ENCODE measurements at places on chromosomes 13 and 19. TPM values are rescaled to one million over a fixed set of nuclear protein-coding genes. Genes with fewer than 3 reads are reported as not detected.

DNA sequence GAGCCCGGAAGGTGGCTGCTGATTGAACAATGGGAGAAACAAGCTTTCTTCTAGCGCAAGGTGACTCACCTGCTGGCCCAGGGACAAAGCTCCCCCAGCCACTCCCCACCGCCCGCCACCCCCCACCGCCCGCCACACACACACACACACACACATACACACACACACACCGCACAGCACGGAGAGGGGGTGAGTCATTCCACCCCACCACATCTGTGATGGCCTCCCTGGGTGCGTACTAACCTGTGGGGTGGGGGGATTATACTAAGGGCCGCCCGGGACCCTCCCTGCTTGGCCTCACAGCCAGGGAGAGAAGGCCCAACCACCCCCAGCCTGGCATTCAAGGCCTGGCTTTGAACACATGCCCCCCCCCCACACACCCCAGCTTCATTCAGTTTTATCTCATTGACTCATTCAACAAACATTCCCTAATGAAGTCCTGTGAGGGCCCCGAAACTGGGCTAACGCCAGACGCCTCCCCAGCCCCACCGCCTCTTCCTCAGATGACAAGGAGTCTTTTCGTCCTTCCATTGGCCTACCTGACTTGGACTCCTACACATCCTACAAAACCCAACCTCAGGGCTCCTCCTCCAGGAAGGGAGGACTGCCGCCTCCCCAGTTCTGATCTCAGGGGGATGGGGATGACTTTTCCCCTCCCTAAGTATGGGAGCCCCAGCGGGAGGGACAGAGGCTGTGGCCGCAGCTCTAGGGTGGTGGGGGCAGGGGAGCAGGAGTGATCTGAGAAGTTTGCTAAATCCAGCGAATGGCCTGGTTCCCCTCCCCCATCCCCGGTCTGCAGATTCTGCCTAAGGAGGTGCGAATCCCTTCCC lies 5.8 kb upstream of the ONECUT3 start:
- no peak for DNase-seq

DNA sequence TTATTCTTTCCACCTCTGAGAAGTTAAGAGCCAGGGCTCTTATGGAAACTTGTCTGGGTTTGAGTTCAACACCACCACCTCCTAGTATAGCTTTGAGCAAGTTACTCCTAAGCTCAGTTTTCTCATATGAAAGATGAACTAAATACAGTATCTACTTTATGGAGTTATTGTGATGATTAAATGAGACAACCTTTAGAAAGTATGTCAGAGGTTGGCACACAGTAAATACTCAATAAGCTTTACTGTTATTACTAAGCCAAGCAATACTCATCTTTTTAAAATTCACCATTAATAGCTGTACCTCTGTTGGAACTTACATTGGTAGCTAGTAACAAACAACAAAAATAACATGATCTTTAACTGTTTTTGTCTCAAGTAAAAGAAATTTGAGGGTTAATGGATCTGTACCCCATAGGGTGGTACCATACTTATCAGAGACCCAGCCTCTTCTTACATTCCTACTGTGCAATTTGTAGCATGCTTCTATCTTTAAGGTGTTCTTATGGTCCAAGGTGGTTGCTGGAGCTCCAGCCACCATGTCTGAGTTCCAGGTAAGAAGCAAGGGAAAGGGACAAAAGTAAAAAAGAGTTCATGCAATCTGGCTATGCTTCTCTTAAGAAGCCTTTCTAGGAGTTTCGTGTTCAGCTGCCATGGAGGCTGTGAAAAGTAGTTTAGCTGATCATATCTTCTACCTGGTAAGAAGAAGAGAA lies 24.1 kb upstream of the NDFIP2 start:
- no peak for DNase-seq

KIR2DL1 gene
- polyA plus RNA-seq: not detected

EXOC3L2 gene
- 8.2 TPM for polyA plus RNA-seq

- DNase-seq: no peak
Measured at GRCh38 chr13:111876506-111876905, 190.4 kb upstream of the SOX1 start.

DLL3 gene
- 0.52 TPM for polyA plus RNA-seq

GRCh38 chr19:49983645-49984229 lies 22.8 kb upstream of the SIGLEC11 start:
- DNase-seq: no peak

CCDC169 gene
- polyA plus RNA-seq: 6.0 TPM

KLK15 gene
- polyA plus RNA-seq: not detected

- no peak for DNase-seq
Measured at GRCh38 chr19:29965492-29965891, 23.5 kb downstream of the URI1 start.

GRCh38 chr19:28213470-28214082 lies 999.4 kb downstream of the UQCRFS1 start:
- DNase-seq: no peak

- no peak for DNase-seq
Measured at GRCh38 chr13:31826521-31826920, 87.2 kb downstream of the RXFP2 start.

CEACAM1 gene
- polyA plus RNA-seq: 10.5 TPM

FFAR2 gene
- 0.60 TPM for polyA plus RNA-seq

DNA sequence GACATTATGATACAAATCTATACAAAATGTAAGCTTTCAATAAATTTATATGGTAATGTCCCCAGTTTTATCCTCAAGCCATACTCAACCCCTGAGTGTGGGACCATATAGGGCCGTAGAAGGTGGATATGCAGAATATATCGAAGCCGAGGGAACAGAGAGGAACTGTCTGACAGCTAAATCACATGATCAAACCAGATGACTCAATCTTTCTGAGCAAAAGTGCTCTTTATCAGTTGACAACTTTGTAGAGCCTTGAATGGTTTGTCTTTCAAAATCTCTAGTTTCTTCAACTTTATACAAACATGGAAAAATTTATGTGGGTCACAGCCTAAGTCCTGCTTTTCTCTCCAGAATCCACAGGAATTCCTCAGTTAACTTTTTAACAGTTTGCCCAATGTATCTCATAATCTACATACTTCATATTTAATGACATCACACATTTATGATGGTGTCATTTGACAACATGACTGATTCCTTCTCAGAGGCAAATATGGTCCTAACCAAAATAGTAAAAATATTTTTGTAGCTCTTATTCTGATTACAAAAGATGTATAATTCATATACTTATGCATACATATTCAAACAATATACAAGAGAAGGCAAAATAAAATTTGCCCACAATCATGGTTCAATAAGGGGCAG lies 673.0 kb upstream of the GPC6 start:
- no peak for DNase-seq

DNA sequence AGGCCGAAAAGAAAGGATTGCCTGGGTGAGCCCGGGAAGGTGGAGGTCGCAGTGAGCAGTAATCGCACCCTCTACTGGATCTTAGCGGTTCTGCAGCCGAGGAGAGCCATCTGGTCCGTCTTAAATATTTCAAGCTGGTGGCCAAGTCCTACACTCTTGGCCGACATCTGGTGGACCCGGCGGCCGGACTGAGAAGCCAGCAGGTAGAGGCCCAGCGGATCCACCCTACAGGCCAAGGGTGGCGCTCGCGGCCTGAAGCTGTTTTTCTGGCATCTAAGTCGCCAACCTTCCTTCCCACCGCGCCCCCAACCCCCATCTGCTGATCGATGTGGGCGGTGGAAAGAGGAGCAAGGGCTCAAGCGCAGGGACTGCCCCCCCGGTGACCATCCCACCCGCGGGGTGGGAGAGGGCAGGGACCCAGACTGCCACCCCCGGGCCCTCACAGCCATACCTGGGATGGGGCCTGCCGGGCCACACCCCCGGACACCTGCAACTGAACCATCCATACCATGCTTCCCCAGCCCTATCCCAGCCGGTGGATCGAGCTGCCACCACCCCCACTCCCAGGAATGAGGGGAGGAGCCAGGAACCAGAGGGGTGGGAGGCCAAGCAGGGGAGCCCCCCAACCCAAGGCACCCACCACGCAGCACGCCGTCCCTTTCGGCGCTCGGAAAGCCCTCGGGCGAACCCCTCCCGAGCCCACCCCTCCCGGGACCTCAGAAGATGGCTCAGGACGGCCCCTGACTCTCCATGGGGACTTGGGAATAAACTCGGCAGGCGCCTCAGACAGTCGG lies 46.3 kb upstream of the ZNF730 start:
- peak; percentile 61 for DNase-seq

DNA sequence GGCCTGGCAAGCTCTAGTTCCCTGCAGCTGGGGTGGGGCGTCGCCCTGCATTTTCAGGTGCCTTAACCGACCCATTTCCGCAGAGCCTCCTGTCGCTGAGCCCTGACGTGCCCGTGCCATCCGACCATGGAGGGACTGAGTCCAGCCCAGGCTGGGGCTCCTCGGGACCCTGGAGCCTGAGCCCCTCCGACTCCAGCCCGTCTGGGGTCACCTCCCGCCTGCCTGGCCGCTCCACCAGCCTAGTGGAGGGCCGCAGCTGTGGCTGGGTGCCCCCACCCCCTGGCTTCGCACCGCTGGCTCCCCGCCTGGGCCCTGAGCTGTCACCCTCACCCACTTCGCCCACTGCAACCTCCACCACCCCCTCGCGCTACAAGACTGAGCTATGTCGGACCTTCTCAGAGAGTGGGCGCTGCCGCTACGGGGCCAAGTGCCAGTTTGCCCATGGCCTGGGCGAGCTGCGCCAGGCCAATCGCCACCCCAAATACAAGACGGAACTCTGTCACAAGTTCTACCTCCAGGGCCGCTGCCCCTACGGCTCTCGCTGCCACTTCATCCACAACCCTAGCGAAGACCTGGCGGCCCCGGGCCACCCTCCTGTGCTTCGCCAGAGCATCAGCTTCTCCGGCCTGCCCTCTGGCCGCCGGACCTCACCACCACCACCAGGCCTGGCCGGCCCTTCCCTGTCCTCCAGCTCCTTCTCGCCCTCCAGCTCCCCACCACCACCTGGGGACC lies 1.2 kb downstream of the ZFP36 start:
- no peak for DNase-seq

- DNase-seq: no peak
Measured at GRCh38 chr13:51500687-51501086, 47.9 kb upstream of the INTS6 start.

DNA sequence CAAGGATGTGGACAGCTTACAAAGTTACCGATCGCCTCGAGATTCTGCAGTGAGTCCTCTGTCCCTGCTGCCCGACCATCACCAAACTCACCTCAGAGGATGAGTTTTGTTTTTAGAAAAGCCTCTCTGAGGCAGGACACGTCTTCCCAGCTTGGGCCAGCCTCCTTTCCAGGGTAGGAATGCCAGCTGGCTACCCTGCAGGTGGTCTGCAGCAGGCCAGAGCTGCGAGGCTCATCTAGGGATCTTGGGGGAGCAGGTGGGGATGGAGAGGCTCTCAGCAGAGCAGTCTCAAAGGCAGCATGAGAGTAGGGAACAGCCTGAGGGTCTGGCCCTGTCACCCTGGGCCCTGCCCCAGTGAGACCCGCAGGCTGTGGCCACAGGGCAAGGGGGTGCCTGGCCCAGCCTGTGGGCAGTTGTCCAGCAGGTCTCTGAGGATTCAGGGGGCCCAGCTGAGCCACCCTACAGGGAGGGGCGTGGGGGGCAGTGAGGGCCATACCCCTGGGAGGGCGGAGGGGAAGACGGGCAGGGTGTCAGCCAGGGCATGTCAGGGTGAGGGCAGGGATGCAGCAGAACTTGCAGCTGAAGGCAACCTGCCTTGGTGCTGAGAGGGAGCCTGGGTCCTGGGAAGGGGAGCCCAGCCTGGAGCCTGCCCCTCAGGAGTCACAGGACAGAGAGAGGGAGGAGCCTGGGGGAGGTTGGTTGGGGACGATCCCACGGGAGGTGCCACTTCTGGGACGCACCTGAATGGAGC lies 57.3 kb upstream of the TPM4 start:
- DNase-seq: no peak

ZNF555 gene
- polyA plus RNA-seq: 12.6 TPM

DNA sequence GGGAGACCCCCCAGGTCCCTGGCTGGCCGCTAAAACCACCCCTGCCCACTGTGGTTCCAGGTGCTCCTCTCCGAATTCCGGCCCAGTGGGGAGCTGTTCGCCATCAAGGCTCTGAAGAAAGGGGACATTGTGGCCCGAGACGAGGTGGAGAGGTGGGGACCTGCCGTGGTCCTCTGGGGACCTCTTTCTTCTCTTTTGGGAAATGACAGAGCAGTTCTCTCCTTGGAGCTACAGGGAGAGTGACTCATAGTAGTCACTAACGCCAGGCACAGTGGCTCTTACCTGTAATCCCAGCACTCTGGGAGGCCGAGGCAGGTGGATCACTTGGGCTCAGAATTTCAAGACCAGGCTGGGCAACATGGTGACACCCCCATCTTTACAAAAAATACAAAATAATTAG lies 7.3 kb downstream of the PTGER1 start:
- DNase-seq: no peak

DNA sequence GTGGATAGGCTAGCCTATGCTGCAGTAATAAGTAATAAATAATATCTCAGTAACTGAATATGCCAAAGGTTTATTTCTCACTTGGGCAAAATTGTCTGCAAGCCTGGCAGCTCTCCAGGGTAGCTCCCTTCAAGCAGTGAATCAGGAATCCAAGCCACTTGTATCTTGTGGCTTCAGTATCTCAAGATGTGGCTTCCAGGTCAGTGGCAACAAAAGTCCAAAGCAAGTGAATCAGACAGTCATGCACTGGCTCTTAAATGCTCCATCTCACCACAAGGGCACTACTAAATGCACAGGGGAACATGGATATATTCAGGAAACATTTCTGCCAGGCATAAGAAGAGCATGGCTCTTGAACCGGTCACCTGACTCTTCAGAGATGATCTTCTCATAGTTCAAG lies 126.3 kb downstream of the KCTD12 start:
- DNase-seq: no peak

AMER2 gene
- polyA plus RNA-seq: 0.35 TPM

GRCh38 chr13:29888306-29888705 lies 37.9 kb upstream of the UBL3 start:
- no peak for DNase-seq

DNA sequence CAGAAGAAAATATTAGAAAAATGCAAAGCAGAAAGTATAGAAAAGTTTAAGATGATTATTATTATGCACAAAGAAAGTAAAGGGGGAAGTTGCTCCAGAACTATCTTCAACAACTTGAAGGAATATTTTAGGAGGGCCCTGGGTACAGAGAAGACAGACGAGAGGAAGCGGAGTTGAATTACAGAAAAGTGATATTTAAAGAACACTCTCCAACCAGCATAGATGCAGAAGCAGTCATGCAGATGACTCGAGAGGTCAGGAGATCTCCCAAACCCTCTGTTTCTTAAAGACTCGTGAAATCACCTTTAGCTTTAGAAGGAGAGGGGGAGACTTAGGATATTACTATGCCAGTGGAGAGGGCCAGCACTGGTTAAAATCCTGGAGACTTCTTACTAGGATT lies 8.5 kb upstream of the SHISA2 start:
- DNase-seq: no peak

PSG7 gene
- not detected for polyA plus RNA-seq

- no peak for DNase-seq
Measured at GRCh38 chr19:33676999-33677665, 55.4 kb downstream of the CHST8 start.

Data from left renal cortex interstitium (tissue), 4 donors.